ENCODE measurements at places on chromosomes 5 and 9.

- DNase-seq = peak; percentile 40
Measured at GRCh38 chr5:140469259-140469658, 67.6 kb downstream of the ANKHD1 start.

GRCh38 chr5:140246378-140247122 lies 56.4 kb downstream of the PFDN1 start:
- no peak for DNase-seq

DNA sequence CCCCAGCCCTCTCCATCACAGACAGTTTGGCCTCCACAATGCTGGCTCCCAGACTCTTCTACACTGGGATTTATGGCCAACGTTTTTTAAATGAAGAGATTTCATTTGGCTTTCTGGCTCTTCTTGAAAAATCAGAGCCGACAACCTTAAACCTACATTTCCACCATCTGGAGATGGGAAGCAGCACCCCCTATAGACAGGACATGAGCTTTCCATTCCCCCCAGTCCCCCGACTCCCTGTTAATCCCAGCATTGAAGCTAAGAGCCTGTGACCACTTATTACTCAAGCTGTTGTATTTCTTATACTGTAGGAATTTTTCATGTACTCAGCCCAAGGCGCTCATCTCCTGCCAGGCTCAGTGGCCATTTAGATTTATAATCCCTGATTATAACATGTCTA lies 34.0 kb upstream of the AFAP1L1 start:
- DNase-seq = no peak

DNA sequence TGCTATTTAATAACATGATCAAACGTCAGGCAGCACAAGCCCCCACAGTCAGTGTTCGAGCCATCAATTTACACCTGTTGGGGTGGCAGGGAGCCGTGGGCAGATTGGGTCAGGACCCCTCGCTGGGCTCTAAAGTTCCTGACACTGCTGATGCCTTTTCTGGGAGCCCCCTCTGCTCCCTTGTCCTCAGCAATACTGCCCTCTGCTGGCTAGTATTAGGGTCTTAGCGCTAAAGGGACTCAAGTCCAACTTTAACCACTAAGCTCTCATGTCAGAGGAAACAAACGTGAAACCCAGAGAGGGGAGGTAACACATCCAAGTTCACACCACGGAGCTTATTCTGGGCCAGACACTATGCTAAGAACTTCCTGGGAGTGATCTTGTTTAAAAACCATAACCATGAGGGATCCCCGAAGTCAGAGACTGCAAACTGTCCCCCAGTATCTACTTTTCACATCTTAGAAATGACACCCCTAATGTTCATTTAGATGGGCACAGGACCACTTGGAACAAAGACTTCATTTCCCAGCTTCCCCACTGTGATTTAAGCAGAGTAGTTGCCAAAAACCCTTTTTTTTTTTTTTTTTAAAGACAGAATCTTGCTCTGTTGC lies 20.4 kb downstream of the ANKS6 start:
- peak; percentile 70 for DNase-seq

- no peak for DNase-seq
Measured at GRCh38 chr5:72440207-72440638, 67.0 kb downstream of the ZNF366 start.

DNA sequence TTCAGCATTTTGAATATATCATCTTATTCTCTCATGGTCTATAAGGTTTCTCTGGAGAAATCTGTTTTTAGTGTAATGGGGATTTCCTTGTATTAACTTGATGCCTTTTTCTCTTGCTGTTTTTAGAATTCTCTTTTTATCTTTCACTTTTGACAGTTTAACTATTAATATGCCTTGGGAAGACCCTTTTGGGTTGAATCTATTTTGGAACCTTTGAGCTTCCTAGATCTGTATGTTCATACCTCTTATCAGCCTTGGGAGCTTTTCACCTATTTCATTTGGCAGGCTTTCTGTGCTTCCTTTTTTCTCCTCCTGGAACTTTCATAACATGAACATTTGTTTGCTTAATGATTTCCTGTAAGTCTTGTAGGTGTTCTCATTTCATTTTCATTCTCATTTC lies 22.2 kb downstream of the RCL1 start:
- no peak for DNase-seq

GRCh38 chr5:59608745-59609144 lies 284.8 kb downstream of the PDE4D start:
- no peak for DNase-seq

GRCh38 chr5:172556262-172556661 lies 84.8 kb upstream of the NEURL1B start:
- DNase-seq = peak; percentile 39

GRCh38 chr5:121429761-121430160 lies 421.9 kb upstream of the FTMT start:
- DNase-seq = no peak

- peak; percentile 62 for DNase-seq
Measured at GRCh38 chr9:7656636-7657035, 142.9 kb downstream of the DMAC1 start.

GRCh38 chr9:78030553-78031443 lies 813 bp downstream of the GNAQ start:
- peak; percentile 27 for DNase-seq

All from MCF 10A (cell line).